T-cell (primary cell): ENCODE measurements at places on chromosomes 3 and 15. TPM values are rescaled to one million over a fixed set of nuclear protein-coding genes. Genes with fewer than 3 reads are reported as not detected.

Gene WDR49
- total RNA-seq: 1.2 TPM

Gene COX17
- 32.6 TPM for total RNA-seq

Gene P2RY13
- not detected for total RNA-seq

Gene GOLGA8Q
- 0.70 TPM for total RNA-seq

Gene RHOV
- not detected for total RNA-seq

Gene LCMT2
- 10.9 TPM for total RNA-seq

Gene GASK1A
- 0.10 TPM for total RNA-seq

Gene XCR1
- not detected for total RNA-seq

Gene GCSAM
- total RNA-seq: 15.8 TPM

Gene DUT
- total RNA-seq: 70.8 TPM

Gene NMNAT3
- total RNA-seq: 4.8 TPM

Gene RAD51
- total RNA-seq: 2.5 TPM

Gene SPINK8
- total RNA-seq: not detected

Gene ITPKA
- 0.38 TPM for total RNA-seq

Gene ZNF385D
- 0.47 TPM for total RNA-seq

Gene MINAR1
- 0.30 TPM for total RNA-seq

Gene ACKR4
- 0.15 TPM for total RNA-seq

Gene OXTR
- 0.10 TPM for total RNA-seq

Gene ARHGEF26
- 0.20 TPM for total RNA-seq

Gene PLS1
- total RNA-seq: 1.6 TPM

Gene LRRIQ4
- total RNA-seq: not detected

Gene PLA2G4D
- not detected for total RNA-seq

Gene GPR160
- 5.8 TPM for total RNA-seq

Gene SLC9A9
- total RNA-seq: 11.2 TPM

Gene TRIM42
- total RNA-seq: not detected

Gene SPATA12
- not detected for total RNA-seq

Gene ADGRG7
- not detected for total RNA-seq

Gene FBXL22
- total RNA-seq: 0.75 TPM

Gene MYH15
- 0.18 TPM for total RNA-seq

Gene PRR20G
- not detected for total RNA-seq

Gene TLR9
- total RNA-seq: 0.54 TPM
